ENCODE measurements at places on chromosomes 5 and 9.

GRCh38 chr5:154702477-154702876 is 52.7 kb upstream of the LARP1 start:
- DNase-seq: no peak

DNA sequence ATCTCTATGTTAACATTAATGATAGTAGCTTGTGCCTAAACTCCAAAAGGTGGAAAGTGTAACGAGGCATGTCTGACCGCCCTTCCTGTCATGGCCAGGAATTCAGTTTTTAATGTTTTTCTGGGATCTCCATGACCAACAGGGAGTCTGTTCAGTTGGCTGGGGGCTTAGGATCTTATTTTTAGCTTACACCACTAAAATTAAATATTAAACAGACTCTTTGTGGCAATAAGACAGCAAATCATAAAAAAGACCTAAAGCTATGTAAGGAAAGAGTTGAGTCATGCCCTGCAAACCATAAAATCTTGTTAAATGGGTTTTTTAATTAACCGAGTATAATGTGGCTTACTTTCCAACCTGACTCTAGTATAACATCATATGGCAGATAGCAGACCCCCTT is 247.8 kb downstream of the DIRAS2 start:
- DNase-seq: no peak

GRCh38 chr5:115686738-115687074 is 60.9 kb upstream of the TMED7 start:
- peak; percentile 85 for DNase-seq

DNA sequence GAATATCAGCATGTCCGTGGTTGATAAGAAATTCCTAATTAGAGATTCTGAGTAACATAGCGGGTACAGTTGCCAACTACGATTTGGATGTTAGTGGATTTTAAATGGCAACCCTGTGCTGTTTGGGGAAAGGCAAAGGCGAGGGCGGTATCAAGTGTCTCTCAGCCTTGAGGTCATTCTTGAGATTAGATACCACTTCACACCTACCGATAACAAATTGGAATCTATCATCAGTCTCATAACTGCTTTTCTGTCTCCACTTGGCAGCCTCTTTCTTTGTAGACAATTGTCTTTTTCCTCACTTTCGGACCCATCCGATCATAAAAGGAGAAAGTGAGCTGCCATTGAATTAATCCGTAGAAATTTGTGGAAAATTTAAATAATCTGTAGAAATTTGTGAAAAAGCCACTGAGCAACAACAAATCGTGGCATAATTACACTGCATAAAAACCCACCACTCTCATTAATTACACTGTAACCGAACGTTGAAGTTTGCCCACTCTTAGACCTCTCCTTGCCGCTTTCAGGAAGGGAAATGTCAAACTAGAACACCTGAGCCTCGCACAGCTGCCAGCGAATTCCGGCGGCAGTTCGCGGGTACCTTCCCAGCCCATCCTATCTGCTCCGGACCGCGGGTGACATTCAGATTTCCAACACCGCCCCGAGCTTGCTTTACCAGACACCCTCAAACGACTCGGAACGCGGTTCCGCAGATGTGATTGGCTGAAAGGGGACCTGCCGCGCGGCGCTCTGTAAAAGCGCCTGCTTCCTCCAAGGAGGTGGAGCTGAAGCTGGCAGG is 849 bp upstream of the RGMB start:
- DNase-seq: peak; percentile 86

- DNase-seq: no peak
Measured at GRCh38 chr9:14222149-14222835, 91.6 kb downstream of the NFIB start.

- no peak for DNase-seq
Measured at GRCh38 chr5:12277504-12278192, 373.4 kb upstream of the CTNND2 start.

DNA sequence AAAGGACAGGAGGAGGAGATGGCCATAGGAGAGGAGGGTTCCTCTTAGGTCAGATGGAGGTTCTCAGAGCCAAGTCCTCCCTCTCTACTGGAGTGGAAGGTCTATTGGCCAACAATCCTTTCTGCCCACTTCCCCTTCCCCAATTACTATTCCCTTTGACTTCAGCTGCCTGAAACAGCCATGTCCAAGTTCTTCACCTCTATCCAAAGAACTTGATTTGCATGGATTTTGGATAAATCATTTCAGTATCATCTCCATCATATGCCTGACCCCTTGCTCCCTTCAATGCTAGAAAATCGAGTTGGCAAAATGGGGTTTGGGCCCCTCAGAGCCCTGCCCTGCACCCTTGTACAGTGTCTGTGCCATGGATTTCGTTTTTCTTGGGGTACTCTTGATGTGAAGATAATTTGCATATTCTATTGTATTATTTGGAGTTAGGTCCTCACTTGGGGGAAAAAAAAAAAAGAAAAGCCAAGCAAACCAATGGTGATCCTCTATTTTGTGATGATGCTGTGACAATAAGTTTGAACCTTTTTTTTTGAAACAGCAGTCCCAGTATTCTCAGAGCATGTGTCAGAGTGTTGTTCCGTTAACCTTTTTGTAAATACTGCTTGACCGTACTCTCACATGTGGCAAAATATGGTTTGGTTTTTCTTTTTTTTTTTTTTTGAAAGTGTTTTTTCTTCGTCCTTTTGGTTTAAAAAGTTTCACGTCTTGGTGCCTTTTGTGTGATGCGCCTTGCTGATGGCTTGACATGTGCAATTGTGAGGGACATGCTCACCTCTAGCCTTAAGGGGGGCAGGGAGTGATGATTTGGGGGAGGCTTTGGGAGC is 3.1 kb downstream of the EGR1 start:
- no peak for DNase-seq

- peak; percentile 15 for DNase-seq
Measured at GRCh38 chr5:67383451-67383850, 186.9 kb upstream of the CD180 start.

GRCh38 chr9:88748566-88749261 is 213.7 kb downstream of the NXNL2 start:
- DNase-seq: peak; percentile 61

- no peak for DNase-seq
Measured at GRCh38 chr5:122295138-122295537, 16.9 kb upstream of the SNCAIP start.

GRCh38 chr5:123116058-123116457 is 27.0 kb downstream of the PRDM6 start:
- peak; percentile 53 for DNase-seq

- DNase-seq: peak; percentile 47
Measured at GRCh38 chr5:39500551-39501175, 75.9 kb upstream of the DAB2 start.
